ENCODE measurements at places on chromosomes 2 and 18.

DNA sequence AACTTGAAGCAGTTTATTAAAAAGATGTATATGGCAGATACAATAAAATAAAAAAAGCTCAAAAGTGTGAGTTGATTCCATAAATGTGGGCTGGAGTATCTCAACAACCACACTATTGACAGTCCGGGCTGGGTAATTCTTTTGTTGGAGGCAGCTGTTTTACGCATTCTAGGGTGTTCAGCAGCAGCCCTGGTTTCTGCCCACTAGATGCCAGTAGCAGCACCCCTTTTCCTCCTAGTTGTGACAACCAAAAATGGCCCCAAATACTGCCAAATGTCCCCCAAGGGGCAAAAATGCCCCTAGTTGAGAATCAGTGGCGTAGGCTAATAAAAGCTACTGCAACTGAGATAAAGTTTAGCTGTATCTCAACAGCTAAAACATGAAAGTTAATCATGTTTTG, 44.8 kb downstream of the CHMP3 start:
- DNase-seq: no peak

DNA sequence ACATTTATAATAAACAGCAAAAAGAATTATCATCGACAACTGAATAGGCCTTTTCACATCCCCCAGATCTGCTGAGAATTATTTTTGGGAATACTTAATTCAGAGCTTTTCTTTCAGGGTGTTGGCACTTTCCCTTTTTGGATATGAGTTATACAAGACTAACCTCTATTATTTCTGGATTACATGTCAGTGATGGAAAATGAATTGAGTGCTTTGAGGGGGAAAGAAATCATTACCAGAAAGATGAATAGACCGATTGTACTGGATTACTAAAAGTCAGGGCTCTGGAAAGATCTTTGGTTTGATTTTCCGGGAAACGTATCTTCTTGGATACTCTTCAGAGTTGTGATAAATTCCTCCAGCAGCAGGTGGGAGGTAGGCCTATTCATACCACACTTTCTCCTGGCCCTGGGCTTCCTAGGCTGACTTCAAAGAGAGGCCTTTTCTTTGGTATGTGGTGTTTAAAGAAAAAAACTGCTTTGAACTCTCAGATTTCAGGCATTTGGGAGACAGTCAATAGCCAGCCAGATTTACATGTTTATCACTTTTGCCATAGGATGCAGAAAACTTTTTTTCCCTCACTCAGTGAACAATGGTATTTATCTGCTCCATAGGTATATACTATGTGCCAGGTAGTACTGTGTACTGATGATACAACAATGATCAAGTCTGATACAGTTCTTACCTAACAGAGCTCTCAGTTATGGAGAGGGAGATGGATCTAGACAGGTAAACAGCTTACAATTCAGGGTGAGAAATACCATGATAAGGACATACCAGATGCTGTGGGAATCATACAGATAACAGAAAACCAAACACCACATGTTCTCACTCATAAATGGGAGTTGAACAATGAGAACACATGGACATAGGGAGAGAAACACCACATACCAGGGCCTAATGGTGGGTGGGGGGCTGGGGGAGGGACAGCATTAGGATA, 63.3 kb upstream of the ACTR3 start:
- DNase-seq: no peak

GRCh38 chr2:180621941-180622918, 358.2 kb upstream of the UBE2E3 start:
- no peak for DNase-seq

- DNase-seq: no peak
These were observed 40.0 kb downstream of the STAT1 start for GRCh38 chr2:190973726-190974628.

GRCh38 chr18:58103339-58103985, 59.4 kb downstream of the NEDD4L start:
- no peak for DNase-seq

- DNase-seq: no peak
These were observed 118.8 kb downstream of the CTIF start for GRCh38 chr18:48657447-48658120.

- DNase-seq: no peak
These were observed 391.1 kb downstream of the TNS1 start for GRCh38 chr2:217611626-217612127.

DNA sequence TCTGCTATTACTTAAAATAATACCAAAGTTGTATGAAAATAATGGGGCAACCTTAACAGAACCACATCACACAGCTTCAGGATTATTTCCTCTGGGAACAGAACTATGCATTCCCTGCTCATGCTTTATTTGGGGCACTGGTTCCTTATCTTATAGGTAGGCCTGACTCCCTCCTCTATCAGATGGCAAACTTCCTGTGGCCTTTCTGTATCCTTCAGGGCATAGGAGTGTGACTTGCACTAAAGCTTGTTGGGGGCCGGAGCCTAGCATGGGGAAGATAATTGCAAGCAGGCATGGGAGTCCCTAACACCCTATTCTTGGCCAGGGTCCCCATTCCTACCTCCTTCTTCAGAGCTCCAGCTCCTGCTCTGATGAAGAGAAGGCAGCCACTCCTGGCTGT, 167.2 kb upstream of the SERTAD2 start:
- DNase-seq: no peak

- no peak for DNase-seq
These were observed 42.1 kb downstream of the ZC3H6 start for GRCh38 chr2:112317303-112318158.

GRCh38 chr2:220871909-220872308, 700.2 kb downstream of the EPHA4 start:
- DNase-seq: no peak

DNA sequence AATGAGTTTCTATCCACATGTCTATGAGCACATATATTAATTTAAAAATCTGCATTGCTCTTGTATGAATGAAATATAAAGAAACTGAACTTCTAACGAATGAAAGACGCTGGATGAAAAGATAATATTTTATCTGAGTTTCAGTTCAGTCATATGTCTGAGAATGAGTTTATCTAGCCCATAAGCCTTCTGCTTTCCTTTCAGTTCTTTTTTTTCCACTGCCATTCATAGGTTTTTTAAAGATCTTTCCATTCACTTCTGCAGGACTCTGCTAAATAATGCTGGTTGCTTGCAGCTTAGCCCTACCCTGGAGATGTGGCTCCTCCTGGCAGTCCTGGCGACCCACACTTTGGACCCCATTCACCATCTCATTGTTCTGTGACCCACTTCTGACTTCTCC, 109.0 kb downstream of the BCL2 start:
- no peak for DNase-seq

DNA sequence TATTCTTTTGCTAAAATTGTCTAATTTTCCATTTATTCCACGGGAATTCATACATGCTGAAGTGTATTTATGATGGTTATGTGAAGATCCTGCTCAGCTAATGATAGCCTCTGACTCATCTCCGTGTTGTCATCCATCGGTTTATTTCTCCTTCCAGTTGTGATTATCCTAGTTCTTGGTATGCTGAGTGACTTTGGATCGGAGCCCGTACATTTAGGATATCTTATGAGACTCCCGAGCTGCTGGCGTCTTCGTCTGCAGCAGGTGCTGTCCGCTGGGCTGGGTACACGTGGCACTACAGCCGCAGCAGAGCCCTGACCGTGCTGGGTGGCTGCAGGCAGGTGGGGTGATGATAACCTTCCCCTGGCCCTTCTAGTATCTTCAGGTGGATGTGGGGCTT, 40.1 kb upstream of the GALR1 start:
- DNase-seq: no peak

GRCh38 chr2:42371611-42372473, 10.8 kb upstream of the COX7A2L start:
- DNase-seq: no peak

- DNase-seq: no peak
These were observed 28.6 kb downstream of the ITM2C start for GRCh38 chr2:230893338-230893737.

- DNase-seq: peak; percentile 41
These were observed 497.4 kb downstream of the CMPK2 start for GRCh38 chr2:6368281-6368680.

DNA sequence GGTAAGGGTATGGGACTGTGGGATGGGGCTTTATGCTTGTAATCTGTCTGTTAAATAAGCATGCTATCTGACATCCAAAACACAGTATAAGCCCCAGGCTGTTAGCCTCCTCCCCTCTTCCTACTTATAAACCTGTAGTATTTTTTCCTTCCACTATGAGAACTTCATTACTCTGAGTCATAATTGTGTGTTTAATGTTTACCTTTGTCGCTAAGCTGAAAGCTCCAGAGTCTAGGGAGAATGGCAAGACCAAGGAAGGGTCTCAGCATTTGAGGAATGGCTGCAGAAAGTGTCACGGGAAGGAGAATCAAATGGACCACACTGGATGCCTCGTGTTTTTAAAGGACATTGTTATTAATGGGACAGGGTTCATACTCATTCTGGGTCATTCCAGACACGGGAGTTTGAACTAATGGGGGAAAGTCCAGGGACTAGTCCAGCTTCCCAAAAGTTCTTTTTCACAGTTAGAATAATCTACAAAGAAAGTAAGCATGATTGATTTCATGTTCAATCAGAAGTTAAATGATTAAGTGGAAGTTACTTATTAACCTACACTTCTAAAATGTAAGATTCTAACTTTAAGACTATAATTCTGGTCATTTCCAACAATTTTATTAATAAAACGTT, 292.2 kb downstream of the AFF3 start:
- DNase-seq: no peak

GRCh38 chr2:11024259-11024645, 112.5 kb downstream of the KCNF1 start:
- no peak for DNase-seq

DNA sequence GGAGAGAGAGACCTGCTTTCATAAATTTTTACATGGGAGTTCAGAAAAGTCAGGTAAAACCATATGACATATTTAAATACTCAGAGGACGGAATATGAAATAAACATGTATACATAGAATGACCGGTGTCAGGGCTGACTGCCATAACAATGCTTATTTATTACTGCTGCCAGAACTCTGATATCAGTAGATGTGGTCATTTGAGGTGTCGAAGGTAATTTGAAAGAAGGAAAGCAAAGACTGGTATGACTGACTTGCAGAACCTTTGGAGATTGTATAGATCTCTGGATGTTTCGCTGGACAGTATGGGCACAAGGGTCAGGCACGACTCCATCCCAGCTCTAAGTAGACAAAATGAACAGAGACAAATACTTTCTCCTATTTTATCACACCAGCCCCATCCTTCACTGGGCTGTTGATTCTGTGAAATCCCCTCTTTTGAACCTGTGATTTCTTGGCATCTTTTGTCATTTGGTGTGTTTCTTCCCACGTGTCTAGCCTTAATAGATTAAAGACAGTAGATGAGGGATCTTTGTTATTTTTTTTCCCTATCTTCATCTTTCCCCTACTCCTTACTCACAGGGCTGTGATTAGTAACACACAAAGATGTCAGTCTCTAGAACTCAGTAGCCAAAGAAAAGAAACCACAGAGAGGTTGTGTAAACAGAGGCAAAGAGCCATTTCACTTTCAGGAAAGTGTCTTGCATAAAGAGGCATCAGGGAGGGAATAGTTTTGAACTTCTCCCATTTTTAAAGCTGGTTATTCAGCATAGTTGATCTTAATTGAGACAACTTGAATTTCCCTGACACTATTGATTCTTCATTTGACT, 61.6 kb downstream of the ICOS start:
- peak; percentile 16 for DNase-seq

DNA sequence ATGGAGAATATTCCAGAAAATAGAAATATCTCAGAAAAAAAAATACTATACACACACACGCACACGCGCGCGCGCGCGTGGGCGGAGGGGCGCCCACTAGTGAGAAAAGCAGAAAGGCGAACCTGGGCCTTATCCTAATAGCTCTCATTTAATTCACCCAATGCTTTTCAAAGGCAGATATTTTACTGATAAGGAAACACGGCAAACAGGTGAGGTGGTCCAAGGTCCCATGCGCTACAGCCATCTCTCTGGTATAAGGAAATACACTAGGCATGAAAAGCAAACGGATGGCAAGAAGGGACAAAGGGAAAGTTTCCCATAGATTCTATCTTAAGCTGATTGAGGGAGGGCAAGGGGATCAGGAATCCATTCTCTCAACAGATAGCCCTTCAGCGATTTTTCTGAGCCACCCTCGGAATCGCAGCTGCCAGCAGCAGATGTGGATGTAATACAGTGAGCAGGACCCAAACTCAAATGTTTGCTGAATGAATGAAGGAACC, 136.7 kb downstream of the TMEM247 start:
- no peak for DNase-seq

DNA sequence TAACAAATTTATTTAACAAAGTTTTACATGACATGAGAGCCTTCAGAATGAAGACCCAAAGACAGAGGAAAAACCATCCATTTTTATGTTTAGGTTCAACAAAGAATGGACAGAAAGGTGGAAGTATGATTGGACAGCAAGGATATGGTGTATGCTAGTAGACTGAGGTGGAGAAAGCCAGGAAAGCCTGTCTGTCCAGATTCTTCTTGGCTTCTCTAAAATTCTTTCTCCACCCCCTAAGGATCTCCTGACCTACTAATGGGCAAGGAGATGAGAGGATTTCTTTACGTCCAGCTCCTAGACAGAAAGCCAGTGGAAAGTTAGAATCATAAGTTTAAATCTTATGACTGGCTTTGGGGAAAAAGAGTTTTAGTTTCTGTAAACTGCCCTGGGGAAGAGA, 3.0 kb downstream of the ATIC start:
- DNase-seq: no peak

DNA sequence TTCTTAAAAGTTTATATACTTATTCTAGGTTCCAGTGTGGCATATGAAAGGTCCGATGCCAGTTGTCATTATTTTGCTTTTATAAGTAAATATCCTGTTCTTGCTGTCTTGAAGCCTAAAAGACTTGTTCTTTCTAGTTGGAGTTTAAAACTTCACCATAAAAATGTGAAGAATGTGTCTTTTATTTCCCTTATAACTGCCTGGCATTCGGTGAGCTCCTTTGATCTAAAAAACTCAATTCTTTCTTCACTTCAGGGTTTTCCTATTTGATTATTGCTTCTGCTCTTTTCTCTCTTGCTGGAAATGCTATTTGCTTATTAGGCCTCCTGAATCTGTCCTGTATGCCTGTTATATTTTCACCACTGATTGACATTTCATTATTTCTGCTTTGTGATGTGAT, 51.6 kb downstream of the TSPYL6 start:
- no peak for DNase-seq

DNA sequence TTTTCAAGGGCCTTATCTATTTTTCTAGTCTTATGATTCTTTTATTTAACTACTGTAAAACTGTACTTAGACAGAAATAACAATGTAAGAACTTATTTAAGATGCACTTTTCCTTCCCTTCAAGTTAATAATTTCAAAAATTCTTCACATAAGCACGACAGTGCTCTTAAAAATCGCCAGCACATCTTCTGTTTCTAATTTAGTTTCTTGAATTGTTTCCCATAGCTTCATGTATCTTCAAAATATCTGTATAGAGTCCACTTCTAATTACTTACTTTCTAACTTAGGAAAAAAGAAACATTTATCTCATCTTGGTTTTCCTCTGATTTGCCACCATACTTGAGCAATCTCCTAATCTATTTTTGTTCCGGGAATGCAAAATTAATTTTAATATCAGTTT, 196.1 kb downstream of the BABAM2 start:
- DNase-seq: no peak

- DNase-seq: no peak
These were observed 34.0 kb downstream of the CCDC195 start for GRCh38 chr2:224682134-224682533.

GRCh38 chr2:27582695-27583389, at the start of gene ZNF512:
TSS of gene ZNF512 (plus strand) at chr2:27583042. CDS start at chr2:27583113, 71 bp downstream.
- DNase-seq: peak; percentile 38
